ENCODE measurements at places on chromosomes 13 and 19. TPM values are rescaled to one million over a fixed set of nuclear protein-coding genes. Genes with fewer than 3 reads are reported as not detected.

DNA sequence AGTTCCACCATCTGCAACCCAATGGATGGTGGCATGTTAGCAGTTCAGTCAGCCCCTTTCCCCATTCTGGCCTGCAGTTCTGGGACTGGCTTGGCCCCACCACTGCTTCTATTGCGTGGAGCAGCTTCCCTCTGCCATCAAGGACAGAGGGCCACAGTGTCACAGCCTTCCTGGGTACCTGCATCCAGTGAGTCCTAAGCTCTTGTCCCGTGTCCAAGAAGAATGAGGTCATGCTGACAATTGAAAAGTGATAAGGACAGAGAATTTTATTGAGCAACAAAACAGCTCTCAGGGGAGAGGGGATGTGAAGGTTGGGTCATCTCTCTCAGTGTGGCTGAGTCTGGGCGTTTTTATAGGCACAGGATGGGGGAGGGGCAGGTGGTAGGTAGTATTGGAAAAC lies 33.5 kb upstream of the SIN3B start:
- no peak for DNase-seq

DNA sequence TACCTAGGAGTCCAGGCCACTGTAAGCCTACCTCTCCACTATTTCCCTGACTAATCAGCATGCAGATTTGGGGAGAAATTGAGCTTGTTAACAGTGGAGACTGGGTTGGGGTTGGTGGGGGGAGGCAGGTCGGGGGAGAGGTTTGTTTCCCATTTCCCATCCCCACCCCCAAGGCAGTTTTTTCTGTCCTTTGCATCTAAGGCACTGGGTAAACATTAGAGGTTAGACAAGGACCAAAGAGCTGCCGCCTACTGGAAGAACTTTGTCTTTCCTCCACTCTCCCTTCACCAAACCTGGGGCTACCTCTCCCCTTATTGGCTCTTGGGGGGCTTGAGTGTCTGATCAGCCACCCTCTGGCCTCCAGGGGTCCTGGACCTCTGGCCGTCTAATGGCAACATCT lies 953 bp downstream of the KCNN4 start:
- DNase-seq: no peak

DNA sequence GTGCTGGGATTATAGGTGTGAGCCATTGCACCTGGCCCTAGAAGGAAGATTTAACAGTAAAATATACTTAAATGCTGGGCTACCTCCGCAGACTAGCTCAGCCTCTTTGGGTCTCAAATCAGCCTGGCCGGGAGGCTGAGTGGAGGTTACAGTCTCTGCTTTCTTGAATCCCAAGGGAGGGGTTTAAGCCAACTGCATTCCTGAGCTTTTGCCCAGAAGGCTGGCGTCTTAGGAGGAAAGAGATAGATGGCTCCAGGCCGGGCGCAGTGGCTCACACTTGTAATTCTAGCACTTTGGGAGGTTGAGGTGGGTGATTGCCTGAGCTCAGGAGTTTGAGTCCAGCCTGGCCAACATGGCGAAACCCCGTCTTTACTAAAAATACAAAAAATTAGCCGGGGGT lies 623 bp upstream of the C5AR1 start:
- DNase-seq: no peak

- DNase-seq: peak; percentile 45
Measured at GRCh38 chr13:25180775-25181537, 8.9 kb upstream of the AMER2 start.

- DNase-seq: no peak
Measured at GRCh38 chr13:33125821-33126570, 109.8 kb downstream of the KL start.

DNA sequence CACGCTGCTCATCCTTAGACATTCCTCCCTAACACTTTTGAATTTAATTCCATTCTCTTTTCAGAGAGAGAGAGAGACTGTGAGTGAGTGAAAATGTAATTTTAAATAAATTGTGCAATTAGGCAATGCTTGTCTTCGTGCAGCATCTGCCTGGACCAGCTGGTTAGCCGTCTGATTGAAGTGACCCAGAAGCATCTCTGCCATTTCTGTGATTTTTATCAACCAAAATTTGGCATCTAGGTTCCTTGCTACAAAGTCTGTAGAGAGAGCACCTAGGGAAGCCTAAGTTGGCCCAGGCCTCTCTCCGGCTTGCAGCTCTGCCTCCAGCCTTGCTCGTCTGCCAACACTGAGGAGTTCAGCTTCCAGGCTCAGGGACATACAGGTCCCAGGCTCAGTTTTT lies 138.6 kb upstream of the GPR12 start:
- no peak for DNase-seq

GRCh38 chr19:45568732-45569131 lies 15.9 kb downstream of the OPA3 start:
- no peak for DNase-seq

DNA sequence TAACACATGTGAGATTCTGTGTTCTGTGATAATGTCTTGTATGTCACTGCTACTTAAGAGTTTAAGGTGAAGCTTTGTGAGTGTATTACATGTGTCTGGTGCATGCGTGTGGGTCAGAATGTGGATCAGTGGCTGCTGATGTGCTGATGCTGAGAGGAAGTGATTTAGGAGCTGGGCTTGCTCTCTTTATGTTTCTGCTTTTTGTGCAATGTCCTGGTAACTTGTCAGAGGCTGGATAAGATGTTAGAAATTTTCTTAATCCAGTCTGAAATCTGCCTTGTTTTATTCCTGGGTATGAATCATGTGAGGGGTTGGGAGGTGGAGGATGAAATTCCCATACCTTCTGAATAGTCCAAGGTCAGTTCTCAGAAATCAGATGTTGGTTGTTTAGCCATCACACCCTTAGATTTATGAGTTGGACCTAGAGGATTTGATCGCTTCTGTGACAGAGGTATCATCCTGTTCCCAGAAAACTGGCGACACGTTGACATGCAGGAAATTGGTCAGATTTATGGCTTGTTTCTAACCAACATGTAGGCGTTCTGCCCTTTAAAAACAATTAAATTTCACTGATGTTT lies 24.5 kb upstream of the CXCL17 start:
- DNase-seq: no peak

DNA sequence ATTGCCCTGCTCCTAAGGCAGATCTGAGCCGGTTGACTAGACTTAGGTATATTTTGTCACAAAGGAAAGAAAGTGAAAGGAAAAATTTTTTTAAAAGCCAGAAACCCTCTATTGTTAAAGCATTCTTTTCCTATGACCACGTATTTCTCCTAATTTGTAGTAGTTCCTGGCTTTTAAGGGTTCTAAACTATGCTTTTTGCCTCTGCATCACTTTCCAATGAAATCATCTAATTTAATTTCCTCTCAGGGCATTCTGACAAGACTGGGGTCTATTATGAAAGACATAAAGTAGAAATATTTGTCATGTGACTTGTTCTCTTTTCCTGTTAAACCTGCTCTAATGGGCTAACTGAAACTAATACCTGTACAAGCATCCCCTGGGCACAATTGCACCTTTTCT lies 233.0 kb upstream of the PRR20A start:
- DNase-seq: no peak

DNA sequence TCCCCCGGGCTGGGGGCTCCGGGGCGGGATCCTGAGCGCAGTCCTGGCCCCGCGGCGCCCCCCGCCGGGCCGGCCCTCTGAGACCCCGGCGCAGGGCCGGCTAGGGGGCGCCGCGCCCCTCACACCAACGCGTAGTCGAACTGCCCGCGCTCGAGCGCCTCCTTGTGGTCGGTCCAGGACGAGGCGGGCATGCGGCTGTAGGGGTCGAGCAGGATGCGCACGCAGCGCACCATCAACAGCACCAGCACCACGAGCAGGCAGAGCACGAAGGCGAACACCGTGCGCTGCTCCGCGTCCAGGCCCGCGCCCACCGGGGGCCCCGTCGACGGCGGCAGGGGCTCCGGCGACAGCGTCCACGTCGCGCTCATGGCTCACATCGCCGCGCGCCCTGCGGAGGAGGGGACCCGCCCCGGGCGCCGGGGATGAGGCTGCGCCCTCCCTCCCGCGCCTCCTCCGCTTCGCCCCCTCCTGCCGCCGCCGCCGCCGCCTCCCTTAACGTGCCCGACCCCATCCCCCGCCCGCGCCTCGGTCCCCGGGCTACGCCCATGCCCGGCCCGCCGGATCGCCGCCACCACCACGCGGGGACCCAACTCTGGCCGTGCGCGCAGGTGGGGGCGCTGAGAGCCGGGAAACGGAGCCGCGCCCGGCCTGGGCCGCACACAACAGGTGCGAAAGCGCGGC lies 624 bp downstream of the CTXN1 start:
- DNase-seq: no peak

DNA sequence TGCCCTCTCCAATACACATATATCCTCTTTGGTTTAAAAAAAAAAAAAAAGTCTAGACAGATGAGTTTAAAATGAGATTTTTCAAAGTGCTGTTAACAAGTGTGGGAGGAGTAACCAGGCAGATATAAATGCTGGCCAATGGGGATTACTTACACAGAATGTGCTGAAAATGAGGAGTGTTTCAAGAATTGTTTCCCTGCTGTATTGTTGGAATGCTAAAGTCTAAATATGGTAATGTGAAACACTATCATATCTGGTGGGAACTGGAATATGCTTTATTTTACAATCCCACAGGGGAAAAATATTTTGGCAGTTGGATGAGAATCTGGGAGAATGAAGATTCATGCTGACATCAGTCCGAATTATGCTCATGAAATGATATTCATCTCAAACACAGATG lies 250.7 kb downstream of the DCT start:
- no peak for DNase-seq

- DNase-seq: no peak
Measured at GRCh38 chr19:12162513-12162881, 399 bp upstream of the ZNF136 start.

- no peak for DNase-seq
Measured at GRCh38 chr19:3748965-3749364, 12.5 kb downstream of the APBA3 start.

DNA sequence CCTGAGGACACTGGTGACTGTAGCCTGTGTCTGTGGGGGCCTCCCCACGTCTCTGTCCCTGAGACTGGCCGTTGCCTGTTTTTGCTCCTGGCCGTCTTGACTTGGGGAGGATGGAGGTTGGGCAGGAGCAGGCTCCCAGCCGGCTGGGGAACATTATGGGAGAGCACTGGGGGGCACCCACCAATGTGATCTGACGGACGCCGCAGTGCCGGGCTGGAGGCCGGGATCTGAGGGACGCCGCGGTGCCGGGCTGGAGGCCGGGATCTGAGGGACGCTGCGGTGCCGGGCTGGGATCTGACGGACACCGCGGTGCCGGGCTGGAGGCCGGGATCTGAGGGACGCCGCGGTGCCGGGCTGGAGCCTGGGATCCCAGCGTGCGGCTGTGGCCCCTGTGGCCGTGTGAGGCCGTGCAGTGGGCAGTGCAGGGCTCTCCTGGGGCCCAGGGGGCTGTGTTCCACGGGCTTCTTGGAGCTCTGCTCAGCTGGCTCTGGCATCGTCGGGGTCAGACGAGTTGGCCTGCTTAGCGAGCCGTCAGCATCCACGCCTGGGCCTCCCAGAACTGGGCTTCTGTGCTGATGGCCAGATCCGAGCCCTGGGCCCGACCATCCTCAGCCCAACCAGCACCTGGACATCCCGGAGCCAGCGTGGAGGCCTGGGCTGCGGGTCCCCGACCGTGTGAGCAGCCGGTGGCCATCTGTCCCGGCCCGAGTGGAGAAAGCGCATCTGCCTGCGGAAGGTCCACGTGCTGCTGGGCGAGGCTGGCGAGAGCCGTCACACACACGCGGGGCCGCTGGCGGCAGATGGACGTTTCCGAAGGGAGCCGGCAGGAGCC lies 45.8 kb downstream of the GAS6 start:
- DNase-seq: no peak

GRCh38 chr19:13699786-13700185 lies 64.5 kb upstream of the MRI1 start:
- no peak for DNase-seq

- no peak for DNase-seq
Measured at GRCh38 chr13:30158774-30159445, 148.4 kb downstream of the KATNAL1 start.

- DNase-seq: no peak
Measured at GRCh38 chr13:78978381-78978998, 319.5 kb upstream of the OBI1 start.

DNA sequence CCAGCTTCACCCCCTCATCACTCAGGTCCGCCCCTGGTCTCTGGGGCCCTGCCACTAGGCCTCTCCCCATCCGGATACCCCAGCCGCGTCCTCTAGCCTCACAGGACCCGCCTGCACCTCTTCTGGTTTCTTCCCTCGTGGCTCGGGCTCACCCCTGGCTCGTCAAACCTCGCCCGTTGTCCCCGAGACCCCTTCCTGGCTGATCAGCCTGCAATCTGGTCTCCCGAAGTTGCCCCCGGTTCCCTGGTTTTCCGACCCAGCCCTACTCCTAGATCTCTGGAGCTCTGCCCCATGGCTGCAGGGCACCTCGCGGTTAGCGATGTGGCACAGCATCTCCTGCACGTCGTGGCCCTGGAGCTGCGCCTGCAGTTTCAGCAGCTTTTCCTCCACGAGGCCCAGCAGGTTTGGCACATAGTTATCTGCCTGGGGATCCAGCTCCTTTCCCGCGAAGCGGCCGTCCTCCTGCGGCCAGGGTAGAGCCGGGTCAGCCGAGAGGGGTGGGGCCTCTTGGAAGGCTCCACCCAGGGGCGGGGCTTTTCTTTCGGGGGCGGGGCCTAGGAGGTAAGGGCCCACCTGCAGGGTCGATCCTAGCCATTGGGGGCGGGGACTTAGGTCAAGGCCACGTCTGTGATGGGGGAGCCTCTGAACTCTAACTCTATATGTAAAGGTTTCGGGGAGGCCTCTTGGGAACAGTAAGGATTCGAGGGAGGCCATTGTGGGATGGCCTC lies 2.4 kb upstream of the RGL3 start:
- DNase-seq: no peak

DNA sequence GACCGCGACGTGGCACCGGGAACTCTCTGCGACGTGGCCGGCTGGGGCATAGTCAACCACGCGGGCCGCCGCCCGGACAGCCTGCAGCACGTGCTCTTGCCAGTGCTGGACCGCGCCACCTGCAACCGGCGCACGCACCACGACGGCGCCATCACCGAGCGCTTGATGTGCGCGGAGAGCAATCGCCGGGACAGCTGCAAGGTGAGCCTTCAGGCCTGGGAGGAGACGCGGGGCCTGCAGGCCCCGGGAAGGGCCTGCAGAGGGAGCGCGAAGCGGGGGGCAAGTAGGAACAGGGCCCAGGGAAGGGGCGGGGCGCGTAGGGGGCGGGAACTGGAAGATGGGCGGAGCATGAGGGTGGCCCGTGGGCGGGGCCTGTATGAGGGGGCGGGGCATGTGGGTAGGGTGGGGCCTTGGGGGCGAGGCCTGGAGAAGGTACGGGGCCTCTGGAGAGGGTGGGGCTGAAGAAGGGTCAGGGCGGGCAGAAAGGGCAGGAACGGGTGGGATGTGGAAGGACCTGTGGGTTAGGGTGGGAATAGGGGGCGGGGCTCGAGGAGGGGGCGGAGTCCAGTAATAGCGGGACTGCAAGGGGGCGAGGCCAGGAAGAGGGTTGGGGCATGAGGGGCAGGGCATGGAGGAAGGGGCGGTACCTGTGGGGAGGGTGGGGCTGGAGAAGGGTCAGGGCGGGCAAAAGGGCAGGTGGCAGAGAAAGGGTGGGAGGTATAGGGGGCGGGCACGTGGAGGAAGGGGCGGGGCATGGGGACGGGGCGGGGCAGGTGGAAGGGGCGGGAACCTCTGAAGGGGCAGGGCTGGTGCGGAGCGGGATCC lies 2.5 kb downstream of the CFD start:
- no peak for DNase-seq

The ERICH6B gene
- not detected for total RNA-seq

The GPR108 gene
- total RNA-seq: 53.8 TPM

The FUT6 gene
- not detected for total RNA-seq

The TGFBR3L gene
- total RNA-seq: 5.4 TPM

The BEST2 gene
- total RNA-seq: not detected

The ITGBL1 gene
- total RNA-seq: 15.4 TPM

The POU4F1 gene
- total RNA-seq: not detected

The LILRA2 gene
- total RNA-seq: 2.1 TPM

The CBLC gene
- total RNA-seq: 0.50 TPM

The CYP4F11 gene
- total RNA-seq: 0.66 TPM

The SCN1B gene
- total RNA-seq: 15.7 TPM
